ENCODE measurements at places on chromosomes 7 and 10.

- no peak for ATAC-seq
These were observed 70.7 kb downstream of the CPVL start for GRCh38 chr7:29075606-29076005.

GRCh38 chr10:11331726-11332125 lies 279.7 kb downstream of the USP6NL start:
- no peak for ATAC-seq

DNA sequence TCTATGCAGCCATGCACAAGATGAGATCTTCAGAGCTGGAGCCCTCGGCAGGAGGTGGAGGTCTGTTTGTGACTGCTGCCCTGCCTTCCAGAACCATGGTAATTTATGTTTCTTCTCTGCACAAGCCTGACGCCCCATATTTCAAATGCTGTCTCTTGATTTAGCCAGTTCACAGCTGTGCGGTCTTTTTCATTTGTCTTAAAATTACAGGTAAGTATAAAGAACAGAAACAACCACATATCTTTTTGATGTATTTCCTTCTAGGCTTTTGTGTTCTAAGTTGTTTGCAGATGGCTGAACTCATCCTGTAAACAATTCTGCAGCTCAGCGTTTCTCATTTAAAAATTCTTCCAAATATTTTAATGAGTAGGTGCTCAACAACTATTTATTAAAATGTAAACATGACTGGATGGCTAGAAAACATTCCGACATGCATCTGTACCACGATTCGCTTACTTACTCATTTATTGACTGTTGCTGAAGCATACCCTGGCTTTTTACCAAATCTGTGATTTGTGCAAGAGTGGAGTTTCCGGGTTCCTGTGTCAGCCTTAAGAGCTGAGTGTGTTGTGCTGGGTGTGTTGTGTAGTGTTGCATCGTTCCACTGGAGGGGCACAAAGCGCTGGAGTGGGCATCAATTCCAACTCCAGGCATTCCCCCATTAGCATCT lies 58.9 kb downstream of the PIP4K2A start:
- ATAC-seq: peak; percentile 16

DNA sequence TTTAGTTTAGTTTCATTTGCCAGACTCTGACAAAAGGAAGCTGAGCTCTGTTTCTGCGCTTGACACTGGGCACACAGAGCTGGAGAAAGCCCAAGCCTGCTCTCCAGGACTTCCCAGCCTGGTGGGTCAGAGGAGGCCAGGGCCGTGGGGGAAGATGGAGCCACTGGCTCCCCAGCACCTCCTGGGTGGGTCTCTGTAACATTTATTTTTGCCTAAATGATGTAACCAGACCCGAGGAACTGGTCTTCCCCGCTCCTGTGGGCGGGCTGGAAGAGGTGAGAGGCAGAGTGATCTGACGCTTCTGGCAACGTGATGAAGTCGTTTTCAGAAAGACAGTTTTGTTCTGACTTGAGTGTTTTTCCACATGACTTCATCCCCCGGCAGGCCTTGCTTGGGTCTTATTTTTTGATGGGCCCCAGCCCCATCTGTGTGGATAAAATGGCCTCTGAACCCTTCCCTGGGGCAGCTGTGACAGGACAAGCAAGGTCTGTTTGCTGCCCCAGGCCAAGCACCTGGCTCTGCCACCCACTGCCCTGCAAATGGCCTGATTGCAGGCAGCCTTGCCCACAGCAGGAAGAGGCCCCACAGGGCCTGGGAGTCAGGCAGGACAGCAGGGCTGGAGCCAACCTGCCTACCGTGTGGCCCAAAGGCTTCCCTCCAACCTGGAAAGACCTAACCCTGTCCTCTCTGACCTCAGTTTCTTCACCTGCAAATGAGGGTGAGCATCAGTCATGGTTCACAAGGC lies 304.9 kb upstream of the ZMIZ1 start:
- peak; percentile 49 for ATAC-seq

GRCh38 chr7:106926892-106927291 lies 61.8 kb downstream of the PIK3CG start:
- ATAC-seq: no peak
